ENCODE measurements at places on chromosomes 1 and 21.

DNA sequence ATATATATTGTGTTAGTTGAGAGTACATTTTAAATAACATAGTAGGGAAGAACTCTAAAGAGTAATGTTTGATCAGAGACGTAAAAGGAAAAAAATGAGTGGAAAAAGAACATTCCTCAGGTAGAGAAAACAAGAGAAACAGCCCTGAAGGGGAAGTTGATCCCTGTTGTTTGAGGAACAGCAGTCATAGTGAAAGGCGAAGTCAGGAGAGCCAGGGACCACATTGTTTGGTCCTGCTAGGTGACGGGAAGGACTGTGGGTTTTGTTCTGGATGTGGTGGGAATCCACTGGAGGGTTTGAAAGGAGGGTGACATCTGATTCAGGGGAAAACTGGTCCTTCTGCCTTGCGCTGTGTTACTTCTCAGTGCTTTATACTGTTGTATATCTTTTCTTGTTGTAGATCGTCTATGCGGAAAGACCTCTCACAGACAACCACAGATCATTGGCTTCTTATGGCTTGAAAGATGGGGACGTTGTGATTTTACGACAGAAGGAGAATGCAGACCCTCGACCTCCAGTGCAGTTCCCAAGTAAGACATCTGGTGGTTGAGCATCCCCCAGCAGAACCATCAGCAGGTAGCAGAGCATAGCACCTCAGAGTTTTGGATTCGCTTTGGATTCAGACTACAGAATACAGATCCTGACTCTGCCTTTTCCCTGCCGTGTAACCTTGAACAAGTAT is 9.2 kb downstream of the DDI2 start:
- no peak for DNase-seq

GRCh38 chr1:152582647-152583046 is 2.3 kb upstream of the LCE3D start:
- no peak for DNase-seq

DNA sequence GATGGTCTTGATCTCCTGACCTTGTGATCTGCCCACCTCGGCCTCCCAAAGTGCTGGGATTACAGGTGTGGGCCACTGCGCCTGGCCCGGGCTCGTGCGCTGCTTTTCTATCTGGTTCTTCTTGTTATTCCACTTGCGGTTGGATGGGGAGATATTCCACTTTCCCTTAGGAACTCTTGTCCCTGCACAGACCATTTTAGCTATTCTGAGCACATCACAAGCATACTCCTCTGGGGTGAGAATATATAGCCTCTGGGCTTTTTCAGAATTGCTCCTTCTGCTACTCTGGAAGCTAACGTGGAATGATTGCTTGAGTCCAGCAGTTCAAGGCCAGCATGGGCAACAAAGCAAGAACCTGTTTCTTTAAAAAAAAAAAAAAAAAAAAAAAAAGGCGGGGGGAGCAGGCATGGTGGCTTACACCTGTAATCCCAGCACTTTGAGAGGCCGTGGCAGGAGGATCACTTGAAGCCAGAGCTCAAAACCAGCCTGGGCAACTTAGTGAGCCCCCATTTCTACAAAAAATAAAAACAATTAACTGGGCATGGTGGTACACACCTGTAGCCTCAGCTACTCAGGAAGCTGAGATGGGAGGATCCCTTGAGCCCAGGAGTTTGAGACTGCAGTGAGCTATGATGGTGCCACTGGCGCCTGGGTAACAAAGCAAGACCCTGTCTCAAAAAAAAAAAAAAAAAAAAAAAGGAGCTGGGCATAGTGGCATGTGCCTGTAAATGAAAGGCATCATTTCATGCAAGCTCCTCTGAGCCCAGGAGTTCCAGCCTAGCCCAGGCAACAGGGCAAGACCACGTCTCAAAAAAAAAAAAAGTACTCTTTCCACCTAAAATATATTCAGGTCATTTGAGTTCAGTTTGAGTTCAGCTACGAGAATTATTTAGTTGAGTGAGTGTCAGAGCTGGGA is 11.8 kb upstream of the PGD start:
- no peak for DNase-seq

GRCh38 chr1:247453245-247453644 is 4.7 kb downstream of the OR2B11 start:
- no peak for DNase-seq

DNA sequence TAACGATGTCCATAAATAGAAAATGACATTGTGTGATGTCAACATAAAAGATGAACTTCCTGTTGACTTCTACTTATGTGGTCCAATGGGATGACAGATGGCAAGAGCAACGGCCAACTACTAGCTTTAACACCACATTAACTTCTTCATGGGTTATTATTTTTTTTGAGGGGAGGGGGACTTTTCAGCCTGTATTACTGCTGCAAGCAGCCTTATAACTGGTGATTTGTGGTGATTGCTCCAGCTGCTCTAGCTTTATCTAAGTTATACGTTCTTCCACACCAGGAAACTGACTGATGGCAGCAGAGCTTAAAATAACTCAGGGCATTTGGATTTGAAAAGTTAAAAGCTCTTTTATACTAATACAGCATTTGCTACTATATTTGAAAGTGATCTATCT is 228.8 kb upstream of the B3GALT2 start:
- DNase-seq, result no peak

- DNase-seq, result no peak
Measured at GRCh38 chr21:45854690-45855247, 126.8 kb upstream of the COL6A1 start.

GRCh38 chr1:167617153-167618147 is 12.6 kb upstream of the RCSD1 start:
- no peak for DNase-seq

GRCh38 chr1:182563095-182563494 is 26.0 kb downstream of the RNASEL start:
- DNase-seq, result no peak

DNA sequence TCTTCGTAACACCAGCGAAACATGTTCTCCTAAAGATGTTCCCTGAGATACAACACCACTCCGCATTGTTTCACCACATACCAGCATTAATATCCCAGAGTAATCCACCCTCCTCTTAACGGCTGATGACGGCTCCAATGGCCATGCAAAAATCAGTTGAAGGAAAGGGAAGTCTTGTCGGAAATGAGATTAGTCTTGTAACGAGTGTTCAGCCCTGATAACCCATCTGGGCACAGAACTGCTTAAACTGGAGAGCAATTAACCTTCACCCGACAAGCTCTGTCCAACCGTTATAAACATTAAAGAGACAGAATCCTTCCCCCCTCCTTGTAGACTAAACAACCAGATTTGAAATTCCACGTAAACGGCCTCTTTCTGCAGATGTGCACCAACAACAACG is 21.9 kb downstream of the ERG start:
- no peak for DNase-seq

GRCh38 chr1:2078170-2078569 is 28.0 kb downstream of the PRKCZ start:
- DNase-seq, result no peak

- no peak for DNase-seq
Measured at GRCh38 chr1:214372092-214372491, 91.1 kb downstream of the SMYD2 start.

DNA sequence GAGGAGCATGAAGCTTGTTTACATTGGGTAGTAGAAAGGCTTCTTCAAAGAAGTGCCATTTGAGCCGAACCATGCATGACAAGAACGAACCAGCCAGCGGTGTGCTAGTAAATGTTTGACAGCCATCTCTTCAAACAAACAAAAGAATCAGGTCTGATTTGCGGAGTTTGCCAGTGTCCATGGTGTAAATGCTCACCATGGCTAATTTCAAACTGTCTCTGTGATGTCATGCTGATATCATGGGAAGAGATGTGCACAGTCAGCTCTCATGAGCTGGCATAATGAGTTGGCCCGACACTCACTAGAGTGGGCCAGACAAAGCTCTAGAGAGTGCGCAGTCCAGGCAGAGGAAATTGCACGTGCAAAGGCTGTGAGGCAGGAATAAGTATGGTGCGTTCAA is 101.1 kb downstream of the KAZN start:
- no peak for DNase-seq

GRCh38 chr1:176954242-176954641 is 210.3 kb downstream of the ASTN1 start:
- no peak for DNase-seq

DNA sequence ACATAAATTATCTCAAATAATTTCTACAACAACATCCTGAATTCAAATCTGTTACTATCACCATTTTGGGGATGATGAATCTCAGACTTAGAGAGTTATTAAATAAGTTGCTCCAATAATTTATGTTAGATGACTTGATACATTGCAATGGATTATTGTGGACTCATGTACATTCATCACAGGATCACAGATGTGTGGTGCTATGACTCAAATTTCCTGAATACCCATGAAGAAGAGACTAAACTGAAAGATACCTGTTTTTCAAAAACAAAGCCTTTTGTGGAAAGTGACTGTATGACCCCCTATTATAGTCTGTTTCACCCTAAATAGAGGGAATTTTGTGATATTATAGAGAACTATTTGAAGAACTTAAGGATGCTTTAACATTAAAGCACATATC is 315.0 kb downstream of the PLA2G4A start:
- no peak for DNase-seq

DNA sequence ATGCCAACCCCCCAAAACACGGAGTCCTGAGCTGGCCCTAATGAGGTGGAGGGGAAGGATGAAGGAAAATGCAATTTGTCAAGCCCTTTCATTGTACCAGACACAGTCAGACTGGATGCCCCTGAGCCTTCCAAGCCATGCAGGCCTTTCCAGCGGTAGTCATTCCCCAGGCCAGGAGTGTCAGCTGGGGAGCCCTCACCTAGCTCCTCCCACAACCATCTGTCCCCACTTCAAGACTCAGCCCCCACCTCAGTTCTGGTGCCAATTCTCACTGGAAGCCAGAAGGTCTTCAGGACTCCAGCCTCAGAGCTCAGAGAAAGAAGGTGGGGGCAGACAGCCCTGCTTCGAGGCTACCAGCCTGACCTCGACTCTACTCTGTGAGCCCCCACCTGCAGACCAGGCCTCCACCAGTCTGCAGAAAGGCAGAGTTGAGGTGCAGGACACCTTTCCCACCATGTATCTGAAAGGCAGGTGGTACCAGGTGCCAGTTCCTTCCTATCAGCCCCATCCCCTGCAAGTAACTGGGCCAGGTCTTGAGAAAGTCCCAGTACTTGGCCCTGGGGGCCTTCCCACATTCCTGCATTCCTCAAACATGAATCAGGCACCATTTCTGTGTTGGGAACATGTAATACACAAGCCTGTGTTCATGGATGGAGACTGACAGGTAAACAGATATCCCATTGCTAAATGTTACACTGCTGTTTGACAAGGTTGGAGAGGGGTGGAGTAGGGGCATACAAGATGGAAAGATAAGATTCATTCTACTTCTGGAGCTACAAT is 180.6 kb upstream of the EDN2 start:
- DNase-seq, result no peak

GRCh38 chr21:16427587-16428087 is 697.9 kb downstream of the USP25 start:
- DNase-seq, result no peak

GRCh38 chr1:232218955-232219865 is 410.7 kb downstream of the SIPA1L2 start:
- DNase-seq, result no peak

DNA sequence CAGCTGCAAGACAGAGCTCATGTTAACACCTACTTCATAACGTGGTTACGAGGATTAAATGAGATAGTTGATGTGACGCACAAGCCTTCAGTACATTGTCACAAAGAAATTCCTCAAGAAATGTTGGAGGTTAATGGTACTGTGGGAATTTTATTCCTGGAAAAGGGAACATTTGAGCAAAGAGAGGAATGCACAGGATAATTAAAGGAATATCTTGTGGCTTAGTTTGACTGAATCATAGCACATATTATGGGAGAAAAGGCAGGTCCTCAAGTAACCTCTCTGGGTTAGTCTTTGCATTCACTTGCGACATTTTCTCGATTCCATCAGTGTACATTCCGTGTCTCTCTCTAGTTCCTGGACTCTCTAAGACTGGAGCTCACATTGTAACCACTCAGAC is 300.2 kb upstream of the DUSP10 start:
- DNase-seq, result no peak

DNA sequence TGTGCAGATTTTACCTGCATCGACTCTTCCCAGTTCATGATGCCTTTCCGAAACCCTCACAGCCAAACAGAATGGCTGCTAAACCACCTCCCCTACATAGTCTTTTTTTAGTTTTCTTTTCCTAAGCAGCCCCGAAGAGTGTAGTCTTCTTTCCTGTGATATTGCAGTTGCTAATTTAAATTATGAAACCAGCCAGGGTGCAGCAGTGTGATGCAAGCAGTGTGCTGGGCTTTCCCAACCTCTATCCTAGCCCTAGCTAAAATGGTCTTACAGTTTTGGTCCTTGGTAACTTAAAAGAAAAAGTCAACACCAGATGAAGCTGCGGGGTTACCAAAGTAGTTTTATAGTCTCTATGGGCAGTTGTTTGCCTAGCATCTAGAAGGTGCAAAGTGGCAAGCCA is 82.0 kb upstream of the GCLM start:
- no peak for DNase-seq

DNA sequence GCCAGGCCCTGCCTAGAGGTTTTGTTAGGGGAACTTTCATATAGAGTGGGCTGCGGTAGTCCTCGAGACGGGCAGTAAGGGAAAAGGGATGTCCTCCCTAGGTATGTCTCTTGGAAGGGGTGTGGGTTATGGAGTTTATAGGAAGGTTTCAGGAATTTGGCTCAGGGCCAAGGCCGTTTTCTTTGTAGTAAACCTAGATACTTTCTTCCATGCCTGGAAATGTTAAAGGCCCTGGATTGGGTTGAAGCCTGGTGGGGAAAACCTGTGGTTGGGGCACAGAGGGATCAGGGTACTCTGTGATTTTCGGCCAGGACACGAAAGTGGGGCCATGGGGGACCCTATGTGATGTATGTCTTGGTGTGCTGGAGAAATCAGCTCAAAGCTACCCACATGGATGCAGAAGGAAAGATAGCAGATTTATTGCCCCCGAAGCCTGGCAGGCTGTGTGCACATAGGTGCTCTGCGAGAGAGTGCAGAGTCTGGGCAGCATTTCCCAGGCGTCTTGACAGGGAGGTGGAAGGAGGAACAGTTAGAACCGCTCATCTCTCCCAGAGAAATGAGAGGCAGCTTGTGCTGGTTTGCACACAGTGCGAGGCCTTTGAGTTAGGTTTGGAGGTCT is 1.7 kb downstream of the SNAP47 start:
- no peak for DNase-seq

DNA sequence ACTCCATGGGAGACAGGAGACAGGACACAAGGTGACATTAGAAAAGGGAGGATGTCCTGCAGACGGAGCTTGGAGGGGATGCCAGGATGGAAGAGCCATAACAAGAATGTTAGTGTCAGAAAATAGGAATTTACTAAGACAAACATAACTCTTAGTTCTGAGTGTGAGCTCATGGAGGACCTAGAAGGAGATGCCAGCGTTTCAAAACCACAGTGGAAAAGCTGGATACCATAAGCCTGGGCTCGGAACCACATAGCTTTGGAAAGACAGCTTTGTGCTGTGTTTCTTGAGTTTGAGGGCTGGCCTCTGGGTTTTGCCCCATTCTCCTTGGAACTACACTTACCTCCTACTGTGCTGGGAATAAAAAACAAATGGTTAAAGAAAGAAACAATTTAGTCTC is 128.4 kb downstream of the S1PR1 start:
- DNase-seq, result no peak
